Naive B cell (primary cell): ENCODE measurements at places on chromosomes 5 and 9. TPM values are rescaled to one million over a fixed set of nuclear protein-coding genes. Genes with fewer than 3 reads are reported as not detected.

IL17B gene
- not detected for polyA plus RNA-seq

ENTPD8 gene
- not detected for polyA plus RNA-seq

DNA sequence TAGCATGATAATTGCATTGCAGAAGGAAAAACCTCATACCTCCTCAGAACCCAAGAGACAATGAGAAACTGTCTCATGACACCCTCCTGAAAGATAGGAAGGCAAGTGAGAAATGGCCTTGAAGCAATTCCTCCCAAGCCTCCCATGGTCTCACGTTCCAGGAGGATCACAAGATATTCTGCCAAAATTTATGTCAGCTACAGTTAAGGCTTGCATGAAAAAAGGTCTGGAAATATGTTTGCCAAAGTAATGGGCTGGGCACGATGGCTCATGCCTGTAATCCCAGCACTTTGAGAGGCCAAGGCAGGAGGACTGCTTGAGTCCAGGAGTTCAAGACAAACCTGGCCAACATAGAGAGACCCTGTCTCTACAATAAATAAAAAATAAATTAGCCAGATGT lies 12.6 kb upstream of the HOMER1 start:
- no peak for DNase-seq

DNA sequence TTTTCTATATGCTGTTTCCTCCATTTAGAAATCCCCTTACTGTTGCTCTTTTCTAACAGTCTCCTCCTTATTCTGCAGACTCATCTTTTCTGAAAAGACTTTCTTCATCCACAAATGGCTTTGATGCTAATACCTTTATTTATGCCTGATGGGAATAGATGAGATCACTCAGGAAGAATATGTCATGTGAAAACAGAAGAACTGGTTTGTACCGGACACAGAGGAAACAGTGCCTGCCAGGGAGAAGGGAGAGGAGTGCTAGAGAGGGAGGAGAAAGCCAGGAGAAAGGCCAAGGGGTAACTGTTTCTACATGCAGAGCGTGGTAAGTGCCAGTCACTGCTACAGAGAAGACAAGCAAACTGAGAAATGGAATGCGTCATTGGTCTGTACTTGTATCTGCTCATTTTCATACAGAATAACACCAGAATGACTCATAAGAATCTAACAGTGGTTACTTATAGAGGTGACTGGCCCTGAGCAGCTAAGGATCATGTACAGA lies 45.9 kb upstream of the PJA2 start:
- DNase-seq: no peak

DNA sequence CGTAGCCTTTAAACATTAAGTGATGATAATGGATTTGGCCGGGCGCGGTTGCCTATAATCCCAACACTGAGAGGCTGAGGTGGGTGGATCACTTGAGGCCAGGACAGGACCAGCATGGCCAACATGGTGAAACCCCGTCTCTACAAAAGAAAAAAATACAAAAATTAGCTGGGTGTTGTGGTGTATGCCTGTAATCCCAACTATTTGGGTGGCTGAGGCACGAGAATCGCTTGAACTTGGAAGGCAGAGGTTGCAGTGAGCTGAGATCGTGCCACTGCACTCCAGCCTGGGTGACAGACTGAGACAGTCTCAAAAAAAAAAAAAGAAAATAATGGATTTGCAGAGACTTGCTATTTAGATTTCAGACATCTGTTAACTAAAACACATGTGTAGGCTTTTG lies 9.2 kb upstream of the MATR3 start:
- DNase-seq: no peak

DNA sequence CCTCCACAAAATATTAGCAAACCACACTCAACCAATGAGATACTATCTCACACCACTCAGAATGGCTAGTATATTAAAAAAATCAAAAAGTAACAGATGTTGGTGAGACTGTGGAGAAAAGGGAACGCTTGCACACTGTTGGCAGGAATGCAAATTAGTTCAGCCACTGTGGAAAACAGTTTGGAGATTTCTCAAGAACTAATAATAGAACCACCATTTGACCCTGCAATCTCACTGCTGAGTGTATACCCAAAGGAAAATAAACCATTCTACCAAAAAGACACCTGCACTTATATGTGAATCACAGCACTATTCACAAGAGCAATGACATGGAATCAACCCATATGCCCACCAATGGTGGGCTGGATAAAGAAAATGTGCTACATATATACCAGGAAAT lies 393.5 kb downstream of the PDE4D start:
- DNase-seq: no peak

DNA sequence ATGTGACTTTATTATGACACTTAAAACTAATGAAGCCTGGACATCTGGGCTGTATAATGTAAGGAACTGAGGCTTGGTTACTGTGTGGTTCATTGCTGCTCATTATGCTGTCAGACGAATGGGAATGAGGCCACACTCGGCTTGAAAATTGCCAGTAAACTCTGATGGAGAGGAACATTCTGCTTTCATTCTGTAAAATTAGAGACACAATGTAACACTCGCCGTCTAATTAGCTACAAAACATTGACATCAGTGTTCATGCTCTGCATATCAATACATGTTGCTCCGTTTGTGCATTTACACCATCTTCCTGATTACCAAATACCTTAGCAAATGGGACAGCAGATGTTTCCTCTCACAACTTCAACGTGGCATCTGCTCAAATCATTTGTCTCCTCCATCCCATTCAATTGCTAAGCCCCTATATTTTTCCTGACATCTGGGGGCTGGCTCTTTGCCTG lies 133.0 kb downstream of the SLC28A3 start:
- DNase-seq: no peak

GRCh38 chr9:21144603-21145002 lies 3.0 kb upstream of the IFNW1 start:
- DNase-seq: peak; percentile 10

OBP2B gene
- not detected for polyA plus RNA-seq

GRCh38 chr5:102211165-102211564 lies 84.9 kb downstream of the SLCO4C1 start:
- DNase-seq: no peak

DNA sequence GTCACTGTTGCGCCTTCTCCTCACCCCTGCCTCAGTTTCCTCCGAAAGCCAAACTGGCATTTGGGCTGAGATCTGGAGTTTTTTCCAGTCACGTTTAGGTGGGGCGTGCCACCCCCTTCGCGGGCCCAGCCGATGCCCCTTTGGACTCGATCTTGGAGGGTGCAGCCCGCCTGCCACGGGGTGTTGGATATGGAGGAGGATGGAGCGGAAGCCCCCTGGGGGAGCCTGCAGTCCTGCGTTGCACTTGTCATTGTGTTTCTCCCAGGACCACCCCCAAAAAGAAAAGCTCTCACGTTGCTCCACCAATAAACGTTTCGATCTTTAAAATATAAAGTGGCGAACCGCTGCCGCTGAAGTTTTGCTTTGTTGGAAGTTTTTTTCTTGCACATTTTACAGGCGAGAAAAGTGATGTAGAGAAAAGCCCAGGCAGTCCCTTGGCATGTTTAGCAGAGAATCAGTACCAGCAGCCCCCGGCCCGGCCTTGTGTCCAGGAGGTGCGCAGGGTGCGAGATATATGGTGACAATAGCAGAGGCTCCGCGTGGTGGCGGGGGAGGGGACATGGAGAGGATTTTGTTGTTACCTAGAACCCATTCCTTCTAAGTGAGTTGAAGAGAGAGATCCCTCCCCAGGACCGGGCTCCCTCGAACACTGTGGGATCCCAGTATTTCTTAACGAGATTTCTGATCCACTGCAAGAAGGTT lies 681 bp downstream of the F2R start:
- DNase-seq: no peak

- no peak for DNase-seq
Observed at GRCh38 chr5:124262991-124263571, 483.4 kb downstream of the ZNF608 start.

GRCh38 chr9:137396634-137397367 lies 26.2 kb downstream of the EXD3 start:
- DNase-seq: no peak

GPR150 gene
- 0.71 TPM for polyA plus RNA-seq

SPATA31D1 gene
- polyA plus RNA-seq: not detected

TMC1 gene
- polyA plus RNA-seq: not detected

LCN6 gene
- not detected for polyA plus RNA-seq

DNA sequence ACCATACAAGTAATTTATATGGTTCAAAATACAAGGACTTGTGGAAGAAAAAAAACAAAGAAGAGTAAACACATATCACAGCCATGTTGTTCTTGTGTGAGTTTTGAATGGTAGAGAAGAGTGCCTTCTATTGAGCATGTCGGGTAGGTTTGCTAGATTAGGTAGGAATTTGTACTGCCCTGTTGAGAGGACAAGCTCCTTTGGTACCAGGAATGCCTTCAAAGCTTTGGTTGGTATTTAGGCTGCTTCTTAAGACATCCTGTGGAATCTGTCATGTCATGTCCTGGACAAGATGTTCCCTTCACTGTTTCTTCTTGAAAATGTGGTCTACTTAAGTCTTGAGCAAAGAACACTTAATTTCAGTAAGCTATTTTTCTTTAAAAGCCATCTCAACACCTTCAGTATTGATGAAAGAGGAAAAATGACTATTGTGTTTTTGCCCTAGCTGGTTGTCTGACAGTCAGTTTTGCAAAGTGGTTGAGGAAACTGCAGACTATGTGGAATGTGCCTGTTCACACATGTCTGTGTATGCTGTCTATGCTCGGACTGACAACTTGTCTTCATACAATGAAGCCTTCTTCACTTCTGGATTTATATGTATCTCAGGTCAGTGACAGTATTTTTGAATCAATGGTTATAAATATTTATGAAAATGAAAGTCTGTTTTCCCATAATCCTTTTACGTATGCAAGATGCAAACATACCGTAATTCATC lies 296.9 kb downstream of the ADGRV1 start:
- no peak for DNase-seq

GRCh38 chr9:504921-505740 lies 290.5 kb downstream of the DOCK8 start:
- peak; percentile 19 for DNase-seq

PCDHGC5 gene
- polyA plus RNA-seq: not detected

PPP3R2 gene
- polyA plus RNA-seq: not detected

VLDLR gene
- not detected for polyA plus RNA-seq

DNA sequence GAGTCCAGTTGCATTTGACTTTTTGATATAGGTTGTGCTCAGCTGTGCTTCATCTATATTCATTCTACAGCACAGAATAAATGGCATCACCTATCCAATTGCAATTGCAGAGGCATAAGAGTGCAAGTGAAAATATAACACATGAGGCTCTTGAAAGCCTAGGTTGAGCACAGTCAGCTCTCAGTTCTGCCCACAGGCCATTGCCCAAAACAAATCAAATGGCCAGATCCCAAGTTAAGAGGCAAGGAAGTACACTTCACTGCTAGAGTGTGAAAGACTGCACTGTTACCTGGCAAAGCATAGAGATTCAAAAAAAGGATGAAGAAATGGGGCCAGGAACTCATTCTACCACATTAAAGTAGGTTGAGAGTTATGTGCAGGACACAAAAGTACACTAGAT lies 305.5 kb upstream of the SEMA6A start:
- DNase-seq: no peak

C5orf58 gene
- polyA plus RNA-seq: not detected

DNA sequence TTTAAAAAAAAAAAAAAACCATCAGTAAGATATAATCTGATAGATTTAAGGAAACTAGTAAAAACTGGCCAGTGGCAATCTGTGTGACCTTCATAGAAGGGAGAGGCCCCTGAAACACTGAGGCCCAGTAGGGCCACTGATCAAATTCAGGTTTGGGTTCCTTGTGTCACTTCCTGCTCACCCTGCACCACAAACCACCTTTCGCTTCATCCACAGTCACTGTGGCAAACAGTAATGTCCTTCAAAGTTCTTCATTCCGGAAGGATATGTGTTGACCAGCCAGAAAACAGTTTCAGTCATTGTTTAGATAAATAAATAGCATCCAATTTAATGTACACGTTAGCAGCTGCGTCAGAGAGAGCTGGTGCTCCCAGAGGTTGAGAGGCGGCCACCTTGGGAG lies 222.1 kb downstream of the CFAP90 start:
- no peak for DNase-seq

IFNA1 gene
- polyA plus RNA-seq: not detected

SAPCD2 gene
- not detected for polyA plus RNA-seq

OTP gene
- not detected for polyA plus RNA-seq

FOXI1 gene
- not detected for polyA plus RNA-seq

DNA sequence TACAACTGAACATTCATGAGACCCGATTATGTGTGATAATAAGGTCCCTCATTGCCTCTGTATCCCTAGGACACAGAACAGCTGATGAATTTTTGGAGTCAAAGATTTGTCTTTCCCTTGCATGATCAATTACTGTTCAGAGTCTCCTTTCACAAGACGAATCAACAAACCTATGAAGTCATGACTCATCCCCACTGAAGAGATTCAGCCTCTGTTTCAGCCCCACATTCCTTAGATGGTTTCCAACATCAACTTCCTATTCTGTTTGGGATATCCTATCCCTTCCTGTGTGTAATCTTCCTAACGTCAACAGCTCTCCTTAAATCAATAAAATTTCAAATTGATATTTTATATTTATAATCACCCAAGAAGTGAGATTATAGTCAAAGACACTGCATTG lies 199.0 kb downstream of the DNAH5 start:
- DNase-seq: no peak
